ENCODE measurements at places on chromosomes 4 and X. TPM values are rescaled to one million over a fixed set of nuclear protein-coding genes. Genes with fewer than 3 reads are reported as not detected.
A peak's percentile ranks its signal among the peaks of the same experiment; 100 is the strongest.

GRCh38 chr4:55107054-55107453, 18.3 kb downstream of the KDR start:
- H3K27ac ChIP-seq = no peak overlapping the region
- H3K36me3 ChIP-seq = no peaks in the 10 kb centered on the region
- H3K27me3 ChIP-seq = peaks cover 9% of the 10 kb centered on the region
- DNase-seq = no peak
- H3K4me1 ChIP-seq = no peaks in the 10 kb centered on the region

DNA sequence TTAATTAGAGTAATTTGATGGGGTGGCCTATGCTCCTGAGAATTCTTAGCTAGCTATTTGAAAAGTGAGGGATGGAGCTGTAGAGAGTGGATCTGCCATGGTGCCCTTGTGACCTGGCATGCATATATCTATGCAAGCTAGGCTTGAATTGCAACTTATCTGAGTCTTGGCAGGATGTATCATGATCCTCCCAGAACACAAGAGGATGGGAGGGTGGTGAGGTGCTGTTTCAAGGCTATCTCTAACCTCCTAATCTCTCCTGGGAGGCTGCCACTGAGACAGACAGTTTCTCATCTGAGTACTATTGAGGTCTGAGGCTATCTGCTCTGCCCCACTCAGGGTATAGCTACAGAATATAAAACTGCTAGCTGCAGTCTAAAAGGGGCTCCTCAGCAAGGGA, 56.6 kb downstream of the BRCC3 start:
- no peak for DNase-seq
- no peak overlapping the region for H3K4me3 ChIP-seq
- peaks cover 6% of the 10 kb centered on the region for H3K36me3 ChIP-seq
- no peaks in the 10 kb centered on the region for H3K27me3 ChIP-seq
- H3K27ac ChIP-seq = no peak overlapping the region

- peaks cover 2% of the 10 kb centered on the region for H3K36me3 ChIP-seq
- DNase-seq = no peak
- H3K27ac ChIP-seq = no peak overlapping the region
- peaks cover 14% of the 10 kb centered on the region for H3K27me3 ChIP-seq
Observed at GRCh38 chr4:110533590-110533910, 57.6 kb downstream of the ENPEP start.

DNA sequence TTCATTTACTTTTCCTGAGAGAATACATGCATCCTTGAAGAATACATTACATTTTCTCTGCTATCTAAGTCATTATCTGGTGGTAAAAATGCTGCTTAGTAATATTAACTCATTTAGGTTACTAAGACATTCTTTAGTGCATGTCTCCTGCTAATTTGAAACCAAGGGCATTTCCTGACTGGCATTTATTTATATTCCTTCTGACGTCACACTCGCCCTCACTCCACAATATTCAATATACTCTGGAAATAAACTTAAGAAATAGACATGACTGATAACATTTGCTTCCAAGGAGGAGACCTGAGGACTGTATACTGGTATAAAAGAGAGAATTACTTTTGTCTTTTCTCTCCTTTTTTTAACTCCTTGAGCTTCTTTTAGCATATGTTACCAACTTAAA, 619.5 kb upstream of the SMIM31 start:
- no peak overlapping the region for H3K27ac ChIP-seq
- no peaks in the 10 kb centered on the region for H3K36me3 ChIP-seq
- H3K27me3 ChIP-seq = no peaks in the 10 kb centered on the region
- H3K4me1 ChIP-seq = no peaks in the 10 kb centered on the region

GRCh38 chr4:5259471-5259870, 208.2 kb downstream of the STK32B start:
- no peaks in the 10 kb centered on the region for H3K36me3 ChIP-seq
- no peaks in the 10 kb centered on the region for H3K27me3 ChIP-seq
- H3K27ac ChIP-seq = no peak overlapping the region
- no peak for DNase-seq
- H3K4me1 ChIP-seq = no peaks in the 10 kb centered on the region
- no peak overlapping the region for H3K4me3 ChIP-seq

GRCh38 chr4:25449688-25450087, 72.6 kb downstream of the ANAPC4 start:
- no peaks in the 10 kb centered on the region for H3K4me1 ChIP-seq
- no peaks in the 10 kb centered on the region for H3K27me3 ChIP-seq
- no peak for DNase-seq
- no peak overlapping the region for H3K4me3 ChIP-seq
- no peak overlapping the region for H3K27ac ChIP-seq

DNA sequence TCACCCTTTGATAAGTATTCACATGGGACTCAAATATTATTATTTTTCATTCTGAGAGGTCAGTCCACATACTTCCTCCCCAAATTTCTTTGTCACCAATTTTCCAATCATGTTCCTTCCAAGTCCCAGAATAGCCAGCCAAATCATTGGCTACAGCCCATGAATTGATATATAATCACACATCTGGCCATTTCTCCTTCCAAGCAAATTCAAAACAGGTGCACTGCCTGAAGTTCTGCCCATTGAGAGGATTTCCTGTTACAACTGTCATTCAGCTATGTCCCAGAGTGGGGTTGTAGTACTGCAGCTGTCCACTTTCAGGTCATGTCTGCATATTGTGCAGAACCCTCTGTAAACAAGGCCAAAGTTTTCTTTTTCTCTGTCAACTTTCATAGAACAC, 347.8 kb downstream of the GRID2 start:
- H3K27me3 ChIP-seq = no peaks in the 10 kb centered on the region
- H3K36me3 ChIP-seq = no peaks in the 10 kb centered on the region
- H3K4me1 ChIP-seq = no peaks in the 10 kb centered on the region
- no peak overlapping the region for H3K4me3 ChIP-seq

GRCh38 chrX:44903107-44903506, 30.1 kb downstream of the KDM6A start:
- H3K4me3 ChIP-seq = no peak overlapping the region
- H3K36me3 ChIP-seq = peaks cover 4% of the 10 kb centered on the region
- no peak for DNase-seq
- H3K27ac ChIP-seq = no peak overlapping the region

- H3K27me3 ChIP-seq = no peaks in the 10 kb centered on the region
- no peaks in the 10 kb centered on the region for H3K4me1 ChIP-seq
- DNase-seq = no peak
Observed at GRCh38 chr4:127007305-127007704, 625.5 kb upstream of the INTU start.

GRCh38 chr4:139279760-139280620, at the start of gene MGARP:
TSS of gene MGARP (minus strand) at chr4:139280225. CDS start at chr4:139280158, 67 bp downstream.
- DNase-seq = no peak
- peak within 1 kb of the TSS; percentile 29 for H3K27ac ChIP-seq
- H3K4me3 ChIP-seq = peak within 1 kb of the TSS; percentile 82
- H3K27me3 ChIP-seq = peaks cover 38% of the 10 kb centered on the region

DNA sequence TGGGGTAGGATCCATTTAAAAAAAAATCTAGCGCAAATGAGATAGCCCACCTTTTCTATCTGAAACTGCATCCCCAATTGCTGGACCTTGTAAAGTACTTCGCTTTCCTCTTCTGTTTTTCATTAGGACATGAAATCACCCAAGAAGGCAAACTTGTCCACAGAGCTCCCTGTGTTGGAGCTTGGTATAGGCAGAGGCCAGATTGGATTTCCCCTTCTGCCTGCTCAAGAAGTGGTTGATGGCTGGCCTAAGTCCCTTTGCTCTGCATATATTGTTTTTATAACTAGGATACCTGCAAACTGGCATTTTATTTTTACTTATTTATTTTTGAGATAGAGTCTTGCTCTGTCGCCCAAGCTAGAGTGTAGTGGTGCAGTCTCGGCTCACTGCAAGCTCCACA, 28.4 kb downstream of the RNF4 start:
- no peaks in the 10 kb centered on the region for H3K27me3 ChIP-seq
- no peak overlapping the region for H3K4me3 ChIP-seq
- H3K36me3 ChIP-seq = peaks cover 4% of the 10 kb centered on the region
- H3K27ac ChIP-seq = peak overlapping the region; percentile 21

GRCh38 chr4:97235521-97235920, 907.8 kb downstream of the STPG2 start:
- H3K27ac ChIP-seq = no peak overlapping the region
- no peaks in the 10 kb centered on the region for H3K4me1 ChIP-seq
- no peak overlapping the region for H3K4me3 ChIP-seq
- DNase-seq = no peak
- H3K36me3 ChIP-seq = no peaks in the 10 kb centered on the region

- no peak for DNase-seq
- H3K4me3 ChIP-seq = no peak overlapping the region
- no peaks in the 10 kb centered on the region for H3K27me3 ChIP-seq
- H3K27ac ChIP-seq = no peak overlapping the region
- no peaks in the 10 kb centered on the region for H3K36me3 ChIP-seq
- H3K4me1 ChIP-seq = no peaks in the 10 kb centered on the region
Observed at GRCh38 chr4:84901173-84901572, 65.3 kb downstream of the WDFY3 start.

DNA sequence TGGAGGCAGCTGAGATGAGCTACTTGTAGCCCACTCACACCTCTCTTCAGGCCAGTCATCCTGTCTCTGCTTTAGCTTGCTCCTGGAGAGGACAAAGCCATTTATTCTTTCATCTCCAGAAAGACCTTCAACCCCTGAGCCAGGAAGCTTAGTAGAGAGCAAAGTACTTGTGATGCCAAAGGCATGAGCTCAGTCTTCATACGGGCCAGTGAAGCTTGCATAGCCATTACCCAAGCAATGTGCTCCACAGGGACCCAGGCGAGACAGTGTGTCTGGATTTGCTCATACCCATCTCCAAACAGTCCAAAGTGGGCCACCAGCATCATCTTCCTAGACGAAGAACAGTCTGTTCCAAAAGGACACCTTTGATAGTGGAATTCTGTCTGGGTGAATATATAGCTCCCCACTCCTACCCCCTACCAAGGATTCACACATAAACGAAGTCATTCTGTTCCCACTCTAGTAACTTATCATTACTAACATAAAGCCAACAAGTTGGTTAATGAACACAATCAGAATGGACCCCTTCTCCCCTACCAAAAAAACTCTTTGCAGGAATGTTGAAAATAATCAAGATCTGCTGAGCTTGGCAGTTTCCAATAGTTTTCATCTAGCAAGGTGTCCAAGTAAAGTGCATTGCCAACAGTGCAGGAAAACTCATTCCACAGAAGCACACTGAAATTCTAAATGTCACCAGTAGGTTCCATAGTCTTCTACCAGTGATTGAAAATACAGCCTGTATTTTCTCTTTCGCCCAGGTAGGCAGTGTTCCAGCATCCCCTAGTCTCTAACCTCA, 6.7 kb downstream of the TNMD start:
- no peak overlapping the region for H3K4me3 ChIP-seq
- H3K27ac ChIP-seq = no peak overlapping the region
- no peaks in the 10 kb centered on the region for H3K4me1 ChIP-seq
- peaks cover 14% of the 10 kb centered on the region for H3K27me3 ChIP-seq
- DNase-seq = no peak

DNA sequence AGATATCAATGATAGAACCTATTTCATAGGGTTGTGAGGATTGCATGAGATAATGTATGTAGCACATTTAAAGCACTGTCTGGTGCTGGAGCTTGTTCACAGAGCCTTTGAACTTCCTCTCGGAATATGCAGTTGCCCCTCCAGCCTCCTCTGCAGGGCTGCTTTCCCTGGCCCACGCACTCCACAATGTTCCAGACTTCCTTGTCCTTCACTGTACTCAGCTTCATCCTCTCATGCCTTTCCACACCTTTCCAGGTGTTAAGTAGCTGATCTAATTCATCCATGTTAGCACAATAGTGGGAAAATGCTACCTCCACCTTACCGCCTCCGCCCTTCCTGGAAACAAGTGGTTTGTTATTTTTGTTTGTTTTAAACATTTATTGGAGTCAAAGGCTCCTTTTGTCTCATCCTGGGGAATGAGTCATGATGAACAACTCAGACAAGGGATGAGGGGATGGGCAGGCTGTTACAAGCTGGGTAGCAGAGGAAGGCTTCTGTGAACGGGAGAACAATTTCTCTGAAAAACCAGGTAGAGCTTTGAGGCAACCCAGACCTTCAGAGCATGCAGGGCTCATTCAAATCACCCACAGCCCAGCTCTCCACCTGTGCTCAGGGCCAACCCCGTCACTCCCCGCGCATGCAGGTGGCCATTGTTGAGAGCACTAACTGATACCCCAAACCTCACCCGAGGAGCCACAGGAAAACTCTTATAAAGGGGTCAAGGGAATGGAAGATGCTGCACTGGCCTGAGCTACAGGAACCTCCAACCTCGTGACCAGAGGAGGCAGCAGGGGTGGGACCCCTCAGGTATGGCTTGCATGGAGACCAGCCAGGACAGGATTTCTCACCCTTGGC, 84.9 kb upstream of the TBL1X start:
- no peak for DNase-seq
- no peaks in the 10 kb centered on the region for H3K36me3 ChIP-seq
- no peaks in the 10 kb centered on the region for H3K27me3 ChIP-seq
- no peaks in the 10 kb centered on the region for H3K4me1 ChIP-seq

- peaks cover 2% of the 10 kb centered on the region for H3K4me1 ChIP-seq
- no peak overlapping the region for H3K4me3 ChIP-seq
- no peaks in the 10 kb centered on the region for H3K27me3 ChIP-seq
- no peak for DNase-seq
- H3K27ac ChIP-seq = no peak overlapping the region
Observed at GRCh38 chrX:56498756-56499155, 64.7 kb upstream of the UBQLN2 start.

DNA sequence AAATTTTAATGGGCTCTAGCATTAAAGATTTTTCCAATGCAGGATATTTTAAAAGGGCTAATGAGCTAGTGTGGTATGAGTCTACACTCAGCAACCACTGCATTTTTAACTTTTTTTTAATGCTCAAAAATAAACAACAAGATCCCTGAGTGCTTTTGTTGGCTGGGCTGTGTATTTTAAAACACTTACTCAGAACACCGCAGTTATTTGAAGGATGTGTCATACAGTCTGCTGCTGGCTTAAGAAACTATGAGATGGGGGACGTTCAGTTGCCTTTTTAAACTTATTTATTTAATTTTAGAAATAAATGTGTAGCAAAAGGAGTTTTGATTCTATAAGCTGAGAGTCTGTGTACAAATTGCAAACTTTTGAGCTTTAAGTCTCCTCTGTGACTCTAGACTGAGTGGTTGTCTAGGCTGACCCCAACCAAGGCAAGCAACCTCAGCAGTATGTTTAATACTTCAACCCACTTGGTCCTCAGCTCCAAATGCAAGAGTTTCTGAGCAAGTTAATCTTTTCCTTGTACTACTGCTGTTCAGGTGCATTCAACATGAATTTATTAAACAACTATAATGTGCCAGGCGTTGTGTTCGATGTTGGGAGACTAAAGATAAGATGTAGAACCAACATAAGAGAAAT, 278.6 kb upstream of the DIPK2B start:
- H3K4me3 ChIP-seq = no peak overlapping the region
- H3K4me1 ChIP-seq = no peaks in the 10 kb centered on the region
- H3K27ac ChIP-seq = no peak overlapping the region
- DNase-seq = no peak
- no peaks in the 10 kb centered on the region for H3K27me3 ChIP-seq

The NUP62CL gene
- 2.2 TPM for total RNA-seq

The LANCL3 gene
- total RNA-seq = 0.45 TPM

The ARSJ gene
- 0.45 TPM for total RNA-seq

The CTSO gene
- total RNA-seq = 9.3 TPM

The ENPEP gene
- total RNA-seq = not detected

The GLOD5 gene
- not detected for total RNA-seq

The SULT1B1 gene
- total RNA-seq = 4.3 TPM
